ENCODE measurements at places on chromosomes 3 and 15.
A peak's percentile ranks its signal among the peaks of the same experiment; 100 is the strongest.

- no peak for DNase-seq
These were observed 42.1 kb upstream of the DLG1 start for GRCh38 chr3:197340521-197340871.

DNA sequence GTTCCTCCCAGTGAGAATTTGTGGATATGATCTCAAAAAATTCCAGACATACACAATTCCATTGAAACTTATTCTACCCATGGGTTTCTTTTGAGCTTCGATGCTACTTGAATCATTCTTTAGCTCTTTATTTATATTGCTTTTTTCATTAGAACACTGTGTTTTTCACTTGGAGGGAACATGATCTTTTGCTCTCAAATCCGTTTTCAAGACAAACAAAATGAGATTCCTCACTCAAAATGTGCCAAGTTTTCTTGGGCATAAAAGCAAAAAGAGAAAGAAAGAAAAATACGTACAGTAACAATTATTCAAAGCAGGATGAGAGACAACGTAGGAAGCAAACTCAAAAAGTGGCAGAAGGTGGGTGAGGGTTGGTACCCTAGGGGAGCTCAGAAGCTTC is 118.8 kb upstream of the PDZRN3 start:
- DNase-seq, result no peak

GRCh38 chr3:14783480-14784086 is 35.2 kb upstream of the FGD5 start:
- no peak for DNase-seq

GRCh38 chr15:39618063-39618823 is 37.4 kb downstream of the THBS1 start:
- no peak for DNase-seq

- DNase-seq, result no peak
These were observed 140.4 kb downstream of the SLC9A9 start for GRCh38 chr3:143707848-143708247.

GRCh38 chr3:117625174-117625573 is 915.6 kb downstream of the TUSC7 start:
- DNase-seq, result no peak

DNA sequence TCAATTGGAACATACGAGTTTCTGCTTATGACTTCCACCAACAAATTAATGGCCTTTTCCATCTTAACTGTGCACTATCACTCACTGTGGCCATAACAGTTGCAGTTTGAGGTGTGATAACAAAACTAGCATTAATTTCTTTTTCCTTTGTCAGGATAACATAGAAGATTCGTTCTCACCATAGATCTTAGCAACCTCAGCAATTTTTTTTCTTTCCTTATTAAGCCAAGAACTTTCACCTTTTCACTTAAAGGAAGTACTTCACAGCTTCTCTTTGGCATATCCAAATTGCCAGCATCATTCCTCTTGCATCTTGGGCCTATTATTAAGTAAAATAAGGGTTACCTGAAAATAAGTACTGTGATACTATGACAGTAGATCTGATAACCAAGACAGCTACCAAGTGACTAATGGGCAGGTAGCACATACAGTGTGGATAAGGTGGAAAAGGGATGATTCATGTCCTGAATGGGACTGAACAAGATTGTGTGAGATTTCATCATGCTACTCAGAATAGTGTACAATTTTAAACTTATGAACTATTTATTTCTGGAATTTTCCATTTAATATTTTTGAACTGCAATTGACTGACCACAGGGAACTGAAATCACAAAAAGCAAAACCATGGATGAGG is 46.6 kb downstream of the CEP70 start:
- no peak for DNase-seq

GRCh38 chr3:125079675-125080045 is 23.9 kb upstream of the HEG1 start:
- DNase-seq, result no peak

DNA sequence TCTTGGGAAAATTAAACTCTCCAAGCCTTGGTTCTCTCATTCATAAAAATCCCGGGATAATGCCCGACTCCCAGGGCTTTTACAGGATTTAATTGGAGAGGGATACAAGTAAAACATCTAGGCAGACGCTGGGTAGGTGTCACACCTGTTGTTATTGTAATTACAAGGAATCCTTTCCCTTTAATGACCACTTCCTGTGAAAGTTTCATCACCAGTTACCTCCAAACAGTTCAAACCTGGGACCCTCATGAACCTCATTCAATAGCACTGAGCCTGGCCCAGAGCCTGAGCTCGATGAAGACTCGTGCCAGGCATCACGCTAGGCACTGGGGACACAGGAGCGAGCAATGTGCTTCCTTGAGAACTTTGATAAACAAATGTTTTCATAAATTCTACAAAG is 2.1 kb upstream of the RYK start:
- DNase-seq, result no peak

GRCh38 chr3:16461463-16462245 is 51.8 kb downstream of the RFTN1 start:
- DNase-seq, result no peak

DNA sequence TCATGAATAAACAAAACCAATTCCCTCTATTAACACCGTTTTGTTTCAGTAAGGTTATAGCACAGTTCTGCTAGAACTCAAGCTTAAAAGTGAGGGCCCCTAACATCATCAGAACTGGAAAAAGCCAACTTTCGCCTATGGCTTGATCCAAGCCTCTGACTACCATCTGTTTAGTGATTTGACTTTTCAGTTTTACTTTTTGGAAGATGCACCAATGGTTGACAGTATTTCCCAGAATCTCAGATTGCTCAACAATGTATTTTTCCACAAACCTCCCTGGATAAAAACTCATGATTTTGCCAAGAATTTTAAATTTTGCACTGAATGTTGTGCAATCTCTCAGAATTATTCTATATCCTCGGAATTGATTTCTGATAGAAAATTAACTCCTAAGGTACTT is 190.7 kb downstream of the LSAMP start:
- no peak for DNase-seq

DNA sequence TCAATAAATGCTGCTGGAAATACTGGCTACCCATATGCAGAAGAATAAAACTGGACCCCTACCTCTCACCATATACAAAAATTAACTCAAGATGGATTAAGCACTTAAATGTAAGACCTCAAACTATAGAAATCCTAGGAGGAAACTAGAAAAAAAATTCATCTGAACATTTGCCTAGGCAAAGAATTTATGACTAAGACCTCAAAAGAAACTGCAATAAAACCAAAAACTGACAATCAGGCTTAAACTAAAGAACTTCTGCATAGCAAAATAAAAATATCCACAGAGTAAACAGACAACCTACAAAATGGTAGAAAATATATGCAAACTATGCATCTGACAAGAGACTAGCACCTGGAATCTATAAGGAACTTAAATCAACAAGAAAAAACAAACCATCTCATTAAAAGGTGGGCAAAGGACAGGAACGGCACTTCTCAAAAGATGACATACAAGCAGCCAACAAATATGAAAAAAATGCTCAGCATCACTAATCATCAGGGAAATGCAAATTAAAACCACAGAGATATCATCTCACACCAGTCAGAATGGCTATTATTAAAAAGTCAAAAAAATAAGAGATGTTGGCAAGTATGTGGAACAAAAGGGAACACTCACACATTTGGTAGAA is 47.0 kb downstream of the MYO9A start:
- DNase-seq, result no peak

- DNase-seq, result no peak
These were observed 243.2 kb downstream of the MBNL1 start for GRCh38 chr3:152511904-152512303.

DNA sequence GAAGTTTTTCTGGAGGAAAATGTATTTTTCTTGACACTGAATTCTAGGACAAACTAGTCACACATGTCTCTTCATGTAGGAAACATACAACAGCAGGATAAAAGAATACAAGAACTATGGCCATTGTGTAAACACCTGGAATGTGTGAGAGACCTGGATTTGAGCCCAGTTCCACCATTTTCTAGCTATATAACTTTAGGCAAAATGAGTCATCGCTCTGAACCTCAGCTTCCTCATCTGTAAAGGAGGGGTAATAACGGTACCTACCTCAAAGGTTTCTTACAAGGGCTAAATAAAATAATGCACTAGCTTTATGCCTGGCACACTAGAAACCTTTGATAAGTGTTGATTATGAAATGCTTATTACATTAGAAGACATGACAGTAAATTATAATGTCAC is 57.8 kb downstream of the RIOX2 start:
- DNase-seq, result no peak

DNA sequence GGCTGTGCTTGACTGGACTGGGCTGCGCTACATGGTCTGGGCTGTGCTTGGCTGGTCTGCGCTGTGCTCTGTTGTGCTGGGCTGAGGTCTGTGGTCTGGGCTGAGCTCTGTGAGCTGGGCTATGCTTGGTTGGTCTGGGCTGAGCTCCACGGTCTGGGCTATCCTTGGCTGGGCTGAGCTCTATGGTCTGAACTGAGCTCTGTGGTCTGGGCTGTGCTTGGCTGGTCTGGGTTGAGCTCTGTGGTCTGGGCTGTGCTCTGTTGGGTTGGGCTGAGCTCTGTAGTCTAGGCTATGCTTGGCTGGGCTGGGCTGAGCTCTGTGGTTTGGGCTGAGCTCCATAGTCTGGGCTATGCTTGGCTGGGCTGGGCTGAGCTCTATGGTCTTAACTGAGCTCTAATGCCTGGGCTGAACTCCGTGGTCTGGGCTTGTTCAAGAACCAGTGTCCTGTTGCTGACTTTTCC is 92.0 kb downstream of the PLXNA1 start:
- peak; percentile 21 for DNase-seq

GRCh38 chr15:78691851-78692421 is 50.9 kb upstream of the CHRNB4 start:
- no peak for DNase-seq

DNA sequence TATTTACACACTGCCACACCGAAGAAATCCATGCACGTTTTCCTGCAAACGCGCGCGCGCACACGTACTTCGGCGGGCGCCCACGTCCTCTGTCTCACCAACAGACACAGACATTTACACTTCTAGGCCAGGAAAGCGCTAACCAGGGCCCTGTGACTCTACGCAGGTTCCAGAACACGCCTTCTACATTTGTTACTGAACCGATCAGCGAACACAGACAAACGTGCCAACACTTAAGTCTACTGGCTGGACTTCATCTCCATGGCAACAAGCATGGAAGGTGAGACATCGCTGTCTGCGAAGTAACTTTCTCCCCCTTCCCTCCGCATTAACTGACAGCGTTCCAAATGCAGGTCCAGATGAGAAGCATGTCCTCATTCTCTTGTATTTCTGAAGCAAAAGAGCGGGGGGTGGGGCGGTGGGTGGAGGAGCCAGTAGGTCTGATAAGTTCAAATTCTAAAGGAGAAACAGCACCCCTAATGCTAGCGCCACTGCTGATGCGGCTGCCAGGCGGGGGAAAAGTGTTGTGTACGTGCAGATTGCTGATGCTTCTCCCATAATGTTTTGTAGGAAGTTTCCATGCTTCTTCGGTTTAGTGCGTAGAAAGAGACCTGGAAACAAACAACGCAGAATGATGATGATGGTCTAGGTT is at the start of gene CTXN2:
Gene CTXN2, plus strand, starts transcription at position 92 of the 652 bp plus-strand sequence. CDS start 9,636 bp downstream, outside the sequence.
- DNase-seq, result no peak

DNA sequence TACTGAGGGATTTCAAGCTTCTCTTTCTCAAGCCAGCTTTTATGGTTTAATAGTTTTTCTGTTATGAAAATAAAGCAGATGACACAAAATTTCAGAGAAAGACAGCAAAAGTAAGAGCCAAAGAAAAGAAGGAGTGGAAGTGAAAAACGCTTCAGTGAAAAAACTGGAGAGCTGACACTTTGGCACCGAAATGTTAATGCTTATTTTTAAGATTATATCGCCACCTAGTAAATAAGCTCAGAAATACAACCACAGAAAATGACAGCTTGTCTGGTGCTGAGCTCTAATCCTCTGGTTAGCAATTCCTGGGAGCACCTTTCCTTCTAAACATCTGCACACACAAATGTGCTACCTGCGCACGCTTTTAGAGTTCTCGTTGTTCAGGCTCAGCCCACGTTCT is 101.6 kb downstream of the ZPLD1 start:
- DNase-seq, result no peak

DNA sequence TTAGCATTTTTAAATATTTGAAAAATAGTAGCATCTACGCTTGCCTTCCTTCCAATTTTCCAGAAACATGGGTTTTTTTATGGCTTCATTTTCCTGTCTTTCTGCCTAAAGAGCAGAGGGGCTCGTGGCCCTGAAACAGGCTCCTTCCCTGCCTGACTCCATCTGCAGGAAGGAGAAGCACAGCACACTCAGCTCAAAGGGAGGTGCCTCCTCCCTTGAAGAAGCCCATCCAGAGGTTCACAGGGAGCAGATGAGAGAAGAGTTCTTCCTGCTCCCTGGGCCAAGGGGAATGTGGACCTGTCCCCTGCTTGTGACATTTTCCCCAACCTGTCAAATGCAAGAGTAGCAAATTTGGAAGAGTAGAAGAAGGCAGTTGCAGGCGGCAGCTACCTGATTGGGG is 55.8 kb downstream of the BBX start:
- no peak for DNase-seq

DNA sequence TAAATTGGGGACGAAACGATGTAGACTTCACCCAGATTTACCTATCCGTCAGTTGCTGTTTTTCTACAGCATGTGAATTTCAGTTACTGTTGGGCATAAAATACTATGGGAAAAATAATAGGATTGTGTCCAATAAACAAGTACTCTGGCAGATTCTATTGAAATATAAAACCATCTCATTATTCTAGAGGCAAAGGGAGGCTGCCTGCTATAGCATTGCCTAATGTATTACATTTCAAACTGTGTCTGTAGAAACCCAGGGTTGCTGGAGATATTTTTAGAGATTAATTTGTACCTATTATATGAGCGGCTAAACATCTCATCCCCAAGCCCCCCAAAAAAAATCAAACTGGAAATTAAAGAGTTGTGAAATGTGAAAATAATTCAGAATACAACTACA is 159.6 kb upstream of the IL12A start:
- DNase-seq, result no peak

DNA sequence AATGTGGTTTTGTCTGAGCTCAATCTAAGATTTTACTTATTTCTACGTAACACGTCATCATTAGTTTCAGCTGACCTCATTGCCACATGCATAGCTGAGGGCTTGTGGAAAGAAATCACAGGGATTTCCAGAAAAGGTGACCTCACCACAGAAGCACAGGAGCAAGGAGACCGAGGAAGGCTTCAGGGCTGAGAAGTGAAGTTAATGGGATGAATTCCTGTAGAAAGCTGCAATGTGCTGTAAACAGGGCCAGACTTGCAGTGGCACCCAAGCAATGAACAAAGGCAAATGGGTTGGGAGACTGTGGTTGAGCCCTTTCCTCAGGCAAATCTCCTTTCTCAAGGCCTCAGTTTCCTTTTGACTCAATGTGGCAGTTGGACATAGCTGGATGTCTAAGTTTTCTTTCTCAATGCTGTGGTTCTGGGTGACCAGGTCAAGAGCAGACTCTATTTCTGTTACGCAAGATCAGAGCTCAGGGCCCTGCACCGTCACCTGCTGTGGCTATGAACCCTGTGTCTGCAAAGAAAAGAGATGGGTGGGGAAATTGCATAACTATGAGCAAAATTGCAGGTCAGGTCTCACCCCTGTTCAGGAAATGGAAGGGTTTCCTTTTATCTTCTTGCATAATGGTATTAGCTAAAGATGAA is 252.2 kb upstream of the TBL1XR1 start:
- DNase-seq, result peak; percentile 44

All from Calu3 (cell line).